ENCODE measurements at places on chromosomes 3 and 15.
A peak's percentile ranks its signal among the peaks of the same experiment; 100 is the strongest.

DNA sequence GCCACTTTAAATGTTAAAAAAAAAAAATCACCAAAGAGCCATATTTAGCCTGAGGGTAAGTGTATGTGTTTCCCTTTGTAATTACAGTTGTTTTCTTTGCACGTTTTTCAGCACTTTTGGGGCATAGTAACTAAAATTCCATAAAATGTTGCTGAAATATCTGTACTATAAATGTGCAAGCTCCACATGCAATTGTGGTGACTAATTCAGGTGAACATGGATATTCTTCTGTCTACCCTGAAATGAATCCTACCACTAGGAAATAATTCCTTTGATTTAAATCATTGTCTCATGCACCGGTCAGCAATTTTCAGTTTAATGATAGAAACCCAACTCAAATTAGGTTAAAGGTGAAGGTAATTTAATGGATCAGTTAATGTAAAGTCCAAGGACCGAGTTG, 13.1 kb upstream of the TFG start:
- no peak for DNase-seq

GRCh38 chr15:23762026-23762425, 74.9 kb upstream of the NDN start:
- DNase-seq: no peak

- peak; percentile 60 for DNase-seq
Observed at GRCh38 chr3:181699171-181699903, 12.4 kb upstream of the SOX2 start.

DNA sequence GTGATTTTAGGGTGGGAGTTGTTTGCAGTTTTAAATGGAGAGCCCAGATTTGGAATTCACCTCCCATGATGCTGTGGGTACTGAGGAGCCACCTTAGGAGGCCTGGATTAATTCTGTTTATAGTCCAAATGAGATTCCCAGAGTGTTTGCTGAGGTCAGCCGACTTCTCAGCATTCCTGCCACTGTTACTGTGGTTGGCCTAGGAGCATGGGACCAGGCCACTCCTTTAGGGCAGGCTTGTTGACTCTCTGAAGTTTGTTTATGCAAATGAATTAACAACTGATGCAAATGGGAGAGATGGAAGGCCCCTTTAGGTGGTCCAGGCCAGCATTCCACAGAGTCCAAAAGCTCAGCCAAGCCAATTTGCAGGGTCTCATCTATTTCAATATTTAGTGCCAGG, 46.1 kb downstream of the CACNA2D3 start:
- DNase-seq: peak; percentile 42

- no peak for DNase-seq
Observed at GRCh38 chr3:143977341-143978262, 6.0 kb downstream of the DIPK2A start.

All from H7 (cell line).